Stimulated activated CD8-positive, alpha-beta memory T cell treated with anti-CD3 and anti-CD28 coated beads, Interleukin-2, amount 100 ng/mL, for 1 hour (primary cell): ENCODE measurements at places on chromosomes 11 and 22.

- no peak for DNase-seq
These were observed 48.2 kb downstream of the CADM1 start for GRCh38 chr11:115456019-115456418.

DNA sequence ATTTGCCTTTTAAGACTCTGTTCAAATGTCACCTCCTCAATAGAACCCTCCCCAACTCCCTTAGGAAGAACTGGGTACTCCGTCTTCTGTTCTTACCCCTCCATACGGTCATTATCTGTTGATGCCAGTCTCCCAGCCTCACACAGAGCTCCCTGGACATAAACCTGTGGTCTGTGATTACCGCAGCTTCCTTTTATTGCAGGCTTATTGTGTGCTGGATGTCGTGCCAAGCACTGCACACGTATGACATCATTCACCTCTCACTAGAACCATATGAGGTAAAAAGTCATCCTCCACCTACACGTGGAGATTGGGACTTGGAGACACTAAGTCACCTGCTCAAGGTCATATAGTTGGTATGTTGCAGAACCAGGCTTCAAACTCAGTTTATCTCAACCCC is 15.3 kb downstream of the PTPN5 start:
- DNase-seq: no peak

DNA sequence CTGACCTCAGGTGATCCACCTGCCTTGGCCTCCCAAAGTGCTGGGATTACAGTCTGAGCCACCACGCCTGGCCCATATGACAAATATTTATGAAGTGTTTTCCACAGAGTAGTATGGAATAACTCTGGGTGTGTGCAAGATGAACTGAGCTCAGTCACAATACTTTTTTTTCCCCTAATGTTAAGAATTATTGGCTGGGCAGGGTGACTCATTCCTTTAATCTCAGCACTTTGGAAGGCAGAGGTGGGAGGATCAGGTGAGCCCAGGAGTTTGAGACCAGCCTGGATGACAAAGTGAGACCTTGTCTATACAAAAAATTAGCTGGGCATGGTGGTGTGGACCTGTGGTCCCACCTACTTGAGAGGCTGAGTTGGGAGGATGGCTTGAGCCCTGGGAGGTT is 6.4 kb downstream of the PTPRJ start:
- no peak for DNase-seq

DNA sequence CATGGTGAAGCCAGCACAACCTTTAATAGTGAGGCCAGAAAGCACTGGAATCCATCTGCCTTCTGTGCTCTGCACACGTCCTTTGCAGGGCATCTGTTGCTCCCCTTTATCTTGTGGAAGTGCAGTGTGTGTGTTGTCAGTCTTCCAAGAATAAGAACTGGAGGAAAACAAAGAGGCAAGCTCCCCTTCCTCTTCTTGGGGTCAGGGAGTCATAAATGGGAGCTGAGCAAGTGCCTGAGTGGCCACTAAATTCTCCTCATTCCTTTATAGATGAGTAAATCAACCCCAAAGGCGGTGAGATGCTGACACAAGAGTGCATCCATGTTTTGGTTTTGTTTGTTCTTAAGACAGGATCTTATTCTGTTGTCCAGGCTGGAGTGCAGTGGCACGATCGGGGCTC is 38.3 kb downstream of the WT1 start:
- no peak for DNase-seq

DNA sequence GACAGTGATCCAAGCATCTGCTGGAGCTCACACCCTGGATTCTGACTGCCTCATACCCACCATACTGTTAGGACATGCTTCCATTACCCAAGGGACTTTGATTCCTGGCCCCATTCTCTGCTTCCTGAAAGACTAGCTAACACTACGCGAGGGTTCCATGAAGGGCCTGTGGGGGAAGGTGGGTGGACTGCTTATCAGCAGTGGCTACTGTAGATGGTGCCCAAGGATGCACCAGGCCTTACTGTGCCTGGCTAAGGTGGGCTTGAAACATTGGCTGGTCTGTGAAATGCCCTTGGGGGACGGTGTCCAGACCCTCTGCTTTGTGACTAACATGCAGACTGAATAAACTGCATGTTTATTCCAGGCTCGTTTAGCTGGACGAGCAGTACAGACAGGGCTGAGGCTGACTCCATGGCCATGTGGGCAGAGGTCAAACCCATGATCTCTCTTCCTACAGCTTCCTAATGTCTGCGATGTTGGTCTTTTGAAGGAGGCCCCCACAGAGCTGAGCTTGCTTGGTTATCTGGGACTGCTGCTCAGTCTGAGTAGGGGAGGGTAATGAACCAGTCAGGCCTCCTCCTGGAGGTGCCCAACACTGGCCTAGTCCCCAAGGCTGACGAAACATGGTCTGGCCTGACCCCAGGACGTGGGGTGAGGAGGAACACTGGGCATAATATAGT is 48.3 kb upstream of the PHOX2A start:
- no peak for DNase-seq

DNA sequence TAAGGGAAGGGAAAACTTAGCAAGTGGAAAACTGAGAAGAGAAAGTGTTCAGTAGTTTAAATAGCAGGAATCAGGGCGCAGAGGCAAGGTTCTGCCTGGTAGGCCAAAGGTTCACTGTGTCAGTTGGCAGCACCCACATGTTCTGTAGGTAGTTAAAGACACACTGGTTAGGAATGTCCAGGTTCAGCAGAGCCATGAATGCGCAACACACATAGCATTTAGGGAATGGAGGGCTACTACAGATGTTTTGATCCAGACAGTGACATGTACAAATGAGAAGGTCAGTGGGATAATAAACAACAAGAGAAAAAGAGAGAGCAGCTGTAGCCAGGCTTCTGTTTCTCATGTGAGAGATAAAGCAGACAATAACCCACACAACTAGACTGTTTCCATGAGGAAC is 56.2 kb upstream of the ARHGAP42 start:
- no peak for DNase-seq

DNA sequence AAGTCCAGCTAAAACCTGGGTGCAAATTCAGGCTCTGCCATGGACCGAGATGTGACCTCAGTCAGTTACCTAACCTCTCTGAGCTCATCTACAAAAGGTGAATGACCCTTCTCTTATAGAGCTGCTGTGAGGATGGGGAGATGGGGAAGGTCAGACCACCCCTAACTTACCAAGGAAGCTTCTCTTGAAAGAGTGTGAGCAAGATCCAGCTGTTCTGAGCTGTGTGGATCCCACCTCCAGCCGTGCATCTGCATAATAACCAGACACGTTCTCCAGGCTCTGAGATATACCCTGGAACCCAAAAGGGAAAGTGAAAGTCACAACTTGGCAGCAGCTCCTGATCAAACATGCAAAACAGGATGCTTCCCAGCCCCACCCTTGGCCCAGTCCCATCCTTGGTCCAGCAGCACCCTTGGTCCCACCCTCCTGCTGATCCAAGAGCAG is at the start of gene APOL3:
Gene APOL3, minus strand, starts transcription at position 257 of the 444 bp plus-strand sequence. CDS start 11,700 bp downstream, outside the sequence.
- DNase-seq: no peak

DNA sequence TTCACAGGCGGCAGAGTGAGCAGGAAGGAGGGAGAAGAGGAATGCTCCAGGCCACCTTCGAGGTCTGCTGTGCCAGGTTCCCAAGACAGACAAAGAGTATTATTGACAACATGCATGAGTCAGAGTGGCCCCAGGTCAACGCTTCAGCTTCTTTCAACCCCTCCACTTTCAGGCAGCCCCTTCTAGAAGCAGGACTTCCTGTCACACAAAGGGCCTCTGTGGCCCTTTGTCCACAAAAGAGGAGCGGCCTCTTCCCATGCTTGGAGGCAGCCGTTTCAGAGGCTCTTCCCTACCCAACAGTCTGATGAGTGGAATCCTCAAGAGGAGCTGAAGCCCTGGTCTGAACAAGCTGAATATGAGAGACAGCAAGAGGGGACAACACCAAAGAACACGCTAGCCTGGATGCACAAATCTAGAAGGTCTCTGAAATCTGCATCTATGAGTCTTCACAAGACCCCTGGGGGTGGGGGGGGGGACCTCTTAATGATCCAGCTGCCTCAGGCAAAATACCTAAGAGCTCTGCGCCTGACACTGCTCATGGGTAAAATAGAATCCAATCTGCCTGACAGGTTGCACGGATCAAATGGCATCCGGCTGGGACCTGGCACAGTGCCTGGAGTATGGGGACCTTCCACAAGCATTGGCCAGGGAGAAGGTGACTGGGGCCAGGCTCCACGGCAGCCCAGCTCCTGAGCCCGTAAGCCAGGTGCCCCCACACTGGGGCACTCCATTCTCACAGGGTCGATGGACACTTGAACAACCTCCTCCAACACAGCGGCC is 67.5 kb downstream of the PACSIN2 start:
- no peak for DNase-seq

GRCh38 chr11:88324562-88325345 is 12.8 kb downstream of the CTSC start:
- no peak for DNase-seq

DNA sequence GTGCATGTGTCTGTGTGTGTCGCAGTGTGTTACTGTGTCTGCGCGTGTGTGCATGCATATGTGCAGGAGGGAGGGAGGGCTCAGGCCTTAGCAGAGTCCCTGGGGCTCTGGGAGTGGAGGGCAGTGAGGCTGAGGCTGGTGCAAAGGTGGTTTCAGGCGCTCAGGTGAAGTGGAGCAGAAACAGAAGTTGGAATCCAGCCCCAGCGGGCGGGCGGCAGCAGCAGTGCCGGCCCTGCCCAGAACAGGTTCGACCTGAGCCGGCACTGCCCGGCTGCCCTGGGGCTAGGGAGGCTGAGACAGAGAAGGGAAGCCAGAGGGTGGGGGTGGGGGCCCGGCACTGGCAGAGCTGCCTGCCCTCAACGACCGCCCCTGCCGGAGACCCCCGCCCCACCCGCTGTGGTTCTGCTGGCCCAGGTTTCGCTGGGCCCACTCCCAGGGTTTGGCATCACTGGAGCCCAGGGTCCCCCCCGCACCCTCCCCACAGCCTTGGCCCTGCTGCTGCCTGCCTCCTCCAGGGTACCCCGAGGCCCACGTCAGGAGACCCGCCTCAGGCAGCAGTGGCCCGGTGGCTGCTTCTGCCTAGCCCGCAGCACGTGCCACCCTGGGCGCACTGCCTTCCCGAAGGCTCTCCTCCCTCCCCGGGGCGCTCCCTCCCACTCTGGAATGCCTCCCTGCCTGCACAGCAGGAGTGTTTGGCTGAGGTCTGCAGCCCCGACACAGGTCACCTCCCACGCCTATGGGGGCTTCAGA is 13.3 kb downstream of the ASCL2 start:
- no peak for DNase-seq

GRCh38 chr22:39388261-39389011 is 11.1 kb upstream of the TAB1 start:
- DNase-seq: peak; percentile 55

- no peak for DNase-seq
These were observed 279.1 kb downstream of the BRD1 start for GRCh38 chr22:49548356-49549202.

DNA sequence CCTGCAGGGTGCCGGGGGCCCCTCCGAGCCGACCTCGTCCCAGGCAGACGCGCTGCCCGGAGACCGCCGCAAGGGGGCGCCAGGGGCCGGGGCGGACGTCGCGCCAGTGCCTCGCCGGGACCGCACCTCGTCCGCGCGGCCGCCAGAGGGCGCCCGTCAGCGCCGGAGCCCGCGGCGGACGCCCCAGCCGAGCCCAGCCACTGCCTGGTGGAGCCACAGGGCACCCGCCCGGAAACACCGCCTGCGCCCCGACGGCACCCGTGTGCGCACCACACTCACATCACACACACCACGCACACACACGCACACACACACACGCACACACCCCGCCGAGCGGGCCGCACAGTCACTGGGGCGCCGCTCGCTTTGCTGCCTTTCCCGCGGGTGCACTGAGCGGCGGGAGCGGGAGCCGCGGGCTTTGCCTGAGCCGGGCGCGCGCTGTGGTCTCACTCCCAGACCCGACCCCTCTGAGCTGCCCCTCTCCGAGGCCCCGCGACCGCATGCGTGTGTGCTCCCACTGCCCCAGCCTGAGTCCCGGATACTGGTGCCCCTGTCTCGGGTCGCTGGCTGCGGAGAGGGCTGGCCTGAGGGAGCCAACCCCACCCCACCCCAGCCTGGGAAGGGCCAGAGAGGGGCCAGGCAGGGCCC is 449.3 kb downstream of the OPCML start:
- DNase-seq: no peak

DNA sequence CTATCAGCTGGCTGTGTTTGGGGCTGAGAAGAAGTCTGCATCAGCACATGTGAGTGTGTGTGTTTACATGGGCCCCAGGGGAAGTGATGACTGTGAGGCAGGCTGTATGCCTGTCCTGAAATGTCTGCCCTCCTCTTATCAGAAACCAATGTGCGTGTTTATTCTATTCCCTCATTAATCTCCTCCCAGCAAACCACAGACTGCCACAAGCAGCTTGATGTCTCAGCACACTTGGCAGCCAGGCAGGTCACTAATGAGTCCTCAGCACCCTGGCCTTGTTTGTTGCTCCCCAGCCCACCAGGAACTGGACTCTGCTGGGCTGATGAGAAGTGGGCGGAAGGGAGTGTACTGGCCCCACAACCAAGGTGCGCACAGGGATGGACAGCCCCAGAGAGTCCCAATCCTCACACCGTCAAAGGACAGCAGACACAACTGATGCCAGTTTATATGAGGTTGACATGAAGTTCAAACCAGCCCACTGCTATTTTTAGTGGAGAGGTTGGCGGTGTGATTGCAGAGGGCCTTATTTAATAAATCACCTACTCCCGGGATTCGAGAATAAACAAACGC is 225.8 kb downstream of the ETS1 start:
- no peak for DNase-seq

DNA sequence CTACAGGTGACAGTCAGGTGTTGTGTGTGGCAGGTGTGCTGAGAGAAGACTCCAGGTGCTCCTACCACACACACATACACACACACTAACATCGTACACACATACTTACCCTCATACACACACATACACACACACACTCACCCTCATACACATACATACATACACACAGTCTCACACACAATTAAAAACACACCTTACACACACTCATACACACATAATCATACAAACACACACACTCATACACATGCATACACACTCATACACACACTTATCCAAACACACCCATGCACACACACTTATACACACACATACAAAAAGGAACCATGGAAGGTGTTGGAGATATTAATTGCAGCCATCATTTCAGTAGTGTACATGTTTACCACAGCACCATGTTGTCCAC is 4.6 kb downstream of the KRTAP5-3 start:
- DNase-seq: no peak

GRCh38 chr11:13052130-13052571 is 43.0 kb downstream of the RASSF10 start:
- DNase-seq: no peak

DNA sequence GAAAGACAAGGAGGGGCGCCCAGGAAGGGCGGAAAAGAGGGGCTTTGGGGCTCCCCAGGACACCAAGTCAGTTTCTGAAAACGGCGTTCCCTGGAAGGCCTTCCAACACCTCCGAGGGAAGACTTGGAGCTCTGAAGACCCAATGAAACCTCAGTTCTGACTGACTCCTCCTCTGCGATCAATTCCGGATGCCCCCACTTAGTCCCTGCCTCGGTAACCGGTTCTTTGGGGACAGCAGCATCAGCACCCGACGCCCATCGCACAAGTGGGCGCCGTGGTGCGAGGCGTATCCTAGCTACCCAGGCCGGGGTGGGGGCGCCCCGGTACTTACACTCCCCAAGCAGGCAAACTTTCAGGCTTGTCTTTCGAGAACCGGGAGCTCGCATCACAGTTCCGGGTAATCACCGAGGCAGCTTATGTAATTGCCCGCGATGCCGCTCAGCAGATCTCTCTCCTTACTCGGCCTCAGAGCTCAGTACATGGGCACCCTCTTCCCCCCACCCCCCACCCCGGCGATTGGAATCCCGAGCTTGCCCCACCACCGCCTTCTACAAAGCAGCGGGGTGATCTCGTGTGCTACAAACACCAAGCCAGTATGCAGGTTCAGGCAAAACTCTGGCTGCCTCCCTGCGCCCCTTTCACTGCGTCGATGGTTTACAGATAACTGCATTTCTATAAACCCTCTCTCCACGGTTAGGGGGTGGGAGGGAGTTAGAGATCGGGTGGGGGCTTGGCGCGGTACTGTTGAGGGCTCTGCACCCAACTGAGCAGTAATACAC is 2.0 kb downstream of the TENM4 start:
- no peak for DNase-seq
